ENCODE measurements at places on chromosomes 6 and 20.

- no peak for DNase-seq
These were observed 39.9 kb upstream of the FRMD1 start for GRCh38 chr6:168118935-168119334.

- DNase-seq = no peak
These were observed 28.5 kb upstream of the TMEM14A start for GRCh38 chr6:52642368-52642767.

- DNase-seq = no peak
These were observed 138.4 kb downstream of the PREX1 start for GRCh38 chr20:48689388-48689787.

GRCh38 chr20:63520504-63520933 lies at the start of gene PPDPF:
Gene PPDPF (plus strand): TSS chr20:63520765. CDS start chr20:63521309, 544 bp downstream.
- DNase-seq = peak; percentile 79

GRCh38 chr6:164252948-164253347 lies 838.4 kb downstream of the QKI start:
- DNase-seq = peak; percentile 13

GRCh38 chr20:53071833-53072232 lies 99.7 kb downstream of the TSHZ2 start:
- DNase-seq = no peak

GRCh38 chr20:54985091-54985490 lies 509.7 kb downstream of the DOK5 start:
- no peak for DNase-seq

DNA sequence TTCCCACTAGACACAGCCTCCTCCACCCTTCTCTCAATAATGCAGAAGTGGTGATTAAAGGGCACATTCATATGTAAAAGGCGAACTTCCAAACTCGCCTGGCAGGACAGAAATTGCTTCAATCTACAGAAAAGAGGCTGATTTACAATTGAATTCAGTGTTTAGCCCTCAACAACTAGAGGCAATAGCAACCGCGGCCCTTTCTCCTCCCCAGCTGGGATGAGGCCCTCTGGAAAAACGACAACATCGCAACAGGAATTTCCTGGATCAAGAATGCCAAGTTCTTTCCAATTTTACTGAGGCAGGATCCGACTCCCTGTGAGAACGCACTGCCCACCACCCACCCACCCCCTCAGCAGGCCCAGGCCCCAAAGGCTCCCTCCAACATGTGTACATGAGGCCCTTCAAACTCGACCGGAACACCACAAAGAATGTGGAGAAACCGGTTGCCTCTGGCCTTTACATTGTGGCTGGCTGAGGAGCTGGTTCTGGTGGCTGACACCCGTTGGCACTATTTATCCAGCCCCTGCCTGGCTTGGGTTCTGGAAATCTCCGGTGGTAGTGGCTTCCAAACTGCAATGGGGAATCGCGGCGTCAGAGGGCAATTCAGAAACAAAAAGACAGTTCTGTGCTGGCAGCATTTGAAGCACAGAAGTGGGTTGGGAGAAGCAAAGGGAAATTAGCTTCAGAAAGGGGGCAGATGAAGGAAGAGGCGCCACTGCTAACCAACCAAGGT lies 36.8 kb downstream of the ZMYND8 start:
- DNase-seq = peak; percentile 87

- no peak for DNase-seq
These were observed 135.5 kb downstream of the GPX5 start for GRCh38 chr6:28661097-28661713.

- no peak for DNase-seq
These were observed 23.9 kb upstream of the DACT2 start for GRCh38 chr6:168343239-168344150.

- DNase-seq = no peak
These were observed 139.4 kb upstream of the HMGN3 start for GRCh38 chr6:79373880-79374279.

DNA sequence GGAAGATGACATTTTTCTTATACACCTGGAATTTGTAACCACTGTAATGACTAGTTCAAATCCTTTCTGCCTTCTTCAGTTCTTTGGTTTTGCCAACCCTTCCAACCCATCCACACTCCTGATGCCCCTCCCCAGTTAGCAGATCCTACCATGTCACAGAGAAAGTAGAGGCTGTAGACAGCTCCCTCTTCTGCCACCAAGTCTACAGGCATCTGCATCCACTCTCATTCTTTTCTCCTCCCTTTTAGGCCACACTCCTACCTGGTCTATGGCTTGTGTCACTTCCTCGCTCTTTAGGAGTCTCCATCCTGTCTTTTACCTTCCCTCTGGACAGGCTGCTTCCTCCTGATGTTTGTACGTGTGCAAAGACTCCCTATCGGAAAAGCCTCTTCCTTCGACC lies 13.5 kb upstream of the STK38 start:
- no peak for DNase-seq

- no peak for DNase-seq
These were observed 231.0 kb downstream of the SOD2 start for GRCh38 chr6:159461998-159462397.

- DNase-seq = peak; percentile 40
These were observed 1.9 kb downstream of the RNF217 start for GRCh38 chr6:124963831-124964763.

GRCh38 chr6:6251555-6252280 lies 68.7 kb downstream of the F13A1 start:
- peak; percentile 74 for DNase-seq

GRCh38 chr6:131001945-131002660 lies 60.9 kb downstream of the EPB41L2 start:
- peak; percentile 32 for DNase-seq

- peak; percentile 12 for DNase-seq
These were observed 195.1 kb downstream of the HDGFL1 start for GRCh38 chr6:22764496-22764895.

DNA sequence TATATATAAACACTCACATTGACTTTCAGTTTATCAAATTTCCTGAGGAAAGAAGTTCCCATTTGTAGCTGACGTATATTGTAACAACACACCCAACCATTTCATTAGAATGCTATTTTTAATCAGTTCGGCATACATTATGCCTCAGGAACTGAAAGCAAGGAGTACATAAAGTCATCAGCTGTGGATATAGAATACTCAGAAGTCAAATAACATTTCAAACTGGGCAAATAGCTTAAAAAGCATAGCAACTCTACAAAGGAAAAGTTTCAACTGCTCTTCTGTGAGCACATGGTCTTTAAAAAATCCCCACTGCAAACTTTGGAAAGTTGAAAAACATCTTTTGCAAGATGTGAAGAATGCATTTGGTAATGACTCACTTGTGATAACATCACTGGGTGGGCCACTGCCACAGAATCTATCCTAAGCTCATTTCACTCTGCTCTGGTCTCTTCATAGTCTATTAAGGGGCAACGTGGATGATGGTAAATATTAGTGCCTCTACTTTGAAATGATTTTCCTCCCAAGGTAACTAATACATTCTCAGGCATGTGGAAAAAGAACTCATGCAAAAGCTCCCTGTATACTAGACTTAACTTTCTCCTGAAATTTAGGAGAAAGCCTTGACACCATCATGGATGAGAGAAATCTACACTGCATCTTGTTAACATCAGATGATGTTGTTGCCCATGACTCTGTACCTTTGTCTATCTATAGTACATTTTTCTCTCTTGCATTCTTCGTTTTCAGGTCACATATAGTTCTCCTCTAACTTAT lies 49.2 kb downstream of the FYN start:
- DNase-seq = peak; percentile 87

DNA sequence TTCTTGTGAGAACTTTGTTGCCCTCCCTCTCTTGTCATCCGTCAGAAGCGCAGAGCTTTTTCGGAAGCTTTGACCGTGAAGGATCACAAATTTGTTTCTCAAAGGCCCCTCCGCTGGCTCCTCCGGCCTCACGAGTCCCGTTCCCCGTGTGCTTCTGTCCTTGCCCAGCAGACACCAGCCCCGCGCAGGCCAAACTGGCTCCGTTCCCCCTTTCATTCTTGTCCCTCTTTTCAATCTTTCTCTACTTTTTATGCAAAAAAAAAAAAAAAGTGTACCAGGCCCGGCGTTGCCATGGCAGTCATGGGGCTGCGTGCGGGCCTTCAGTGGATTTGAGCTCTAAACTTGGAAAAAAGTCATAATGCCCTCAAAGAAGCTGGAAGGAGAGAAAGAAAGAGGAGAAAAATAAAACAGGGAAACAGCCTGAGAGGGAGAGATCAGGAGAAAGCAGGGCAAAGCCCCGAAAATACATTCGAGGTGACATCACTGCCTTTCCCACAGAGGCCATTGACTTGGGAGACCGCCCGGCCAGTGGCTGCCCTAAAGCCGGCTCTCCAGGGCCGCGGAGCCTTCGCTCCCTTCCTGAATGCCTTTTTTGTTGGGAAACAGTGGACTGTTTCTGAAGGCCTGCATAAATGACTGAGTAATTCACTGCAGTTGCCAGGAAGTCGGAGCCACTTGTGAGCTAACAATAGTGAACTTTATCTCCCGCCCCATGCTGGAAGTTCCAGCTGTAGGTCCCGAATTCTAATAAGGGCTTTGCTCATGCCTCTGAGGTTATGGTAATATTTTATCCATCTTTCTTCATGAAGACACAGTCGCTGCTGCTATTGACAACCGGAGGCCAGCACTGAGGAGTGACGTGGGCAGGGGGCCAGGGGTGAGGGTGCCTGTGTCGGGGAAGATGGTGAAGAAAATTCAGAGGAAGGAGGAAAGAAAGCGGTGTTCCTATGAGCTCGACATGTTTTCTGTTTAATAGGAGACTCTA lies 670.9 kb downstream of the QKI start:
- DNase-seq = peak; percentile 73

DNA sequence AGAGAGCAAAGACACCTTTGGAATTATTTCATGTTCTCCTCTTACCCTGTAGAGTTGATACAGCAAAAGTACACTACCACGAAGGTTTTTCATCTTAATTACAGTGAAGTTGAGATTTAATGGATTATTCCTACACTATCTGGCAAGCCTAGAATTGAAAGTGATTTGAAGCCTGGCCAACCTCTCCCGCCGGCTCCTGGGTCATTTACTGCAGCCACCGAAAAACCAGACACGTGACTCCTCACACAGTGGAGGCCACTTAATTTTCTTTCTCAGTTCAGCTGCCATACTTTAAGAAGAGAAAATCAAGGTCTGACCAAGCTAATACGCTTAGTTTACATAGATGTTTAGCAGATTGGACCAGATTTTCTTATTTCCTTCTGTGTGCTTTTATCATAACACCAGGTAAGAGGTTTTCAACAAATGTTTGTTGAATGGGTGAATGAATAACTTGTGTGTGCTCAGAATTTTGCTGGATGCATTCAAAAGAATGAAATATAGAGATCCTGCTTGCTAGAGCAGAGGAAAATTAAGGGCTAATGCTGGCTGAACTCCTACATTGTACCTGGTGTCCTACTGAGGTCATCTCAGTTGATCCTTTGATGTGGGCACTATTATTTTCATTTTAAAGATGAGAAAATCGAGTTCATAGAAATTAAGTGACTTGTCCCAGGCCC lies 97.2 kb upstream of the PDE10A start:
- DNase-seq = no peak

GRCh38 chr6:84547341-84547801 lies 217.0 kb downstream of the TBX18 start:
- peak; percentile 64 for DNase-seq

DNA sequence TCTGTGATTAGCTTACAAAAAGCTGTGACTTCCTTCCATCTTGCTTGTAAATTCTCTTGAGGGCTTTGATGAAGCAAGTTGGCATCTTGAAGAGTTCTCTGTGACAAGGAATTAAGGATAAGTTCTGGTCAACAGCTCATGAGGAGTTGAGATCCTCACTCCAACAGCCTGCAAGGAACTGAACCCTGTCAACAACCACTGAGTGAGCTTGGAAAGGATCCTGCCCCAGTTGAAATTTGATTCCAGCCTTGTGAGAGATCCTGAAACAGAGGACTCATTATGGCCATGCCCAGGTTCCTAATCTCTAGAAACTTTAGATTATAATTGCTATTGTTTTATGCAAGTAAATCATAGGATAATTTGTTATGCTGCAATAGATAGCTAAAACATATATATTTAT lies 133.7 kb downstream of the PTCHD4 start:
- no peak for DNase-seq

GRCh38 chr6:28345201-28345600 lies 4.5 kb upstream of the ZKSCAN3 start:
- no peak for DNase-seq

GRCh38 chr20:41738604-41739206 lies 120.5 kb upstream of the CHD6 start:
- DNase-seq = peak; percentile 39

DNA sequence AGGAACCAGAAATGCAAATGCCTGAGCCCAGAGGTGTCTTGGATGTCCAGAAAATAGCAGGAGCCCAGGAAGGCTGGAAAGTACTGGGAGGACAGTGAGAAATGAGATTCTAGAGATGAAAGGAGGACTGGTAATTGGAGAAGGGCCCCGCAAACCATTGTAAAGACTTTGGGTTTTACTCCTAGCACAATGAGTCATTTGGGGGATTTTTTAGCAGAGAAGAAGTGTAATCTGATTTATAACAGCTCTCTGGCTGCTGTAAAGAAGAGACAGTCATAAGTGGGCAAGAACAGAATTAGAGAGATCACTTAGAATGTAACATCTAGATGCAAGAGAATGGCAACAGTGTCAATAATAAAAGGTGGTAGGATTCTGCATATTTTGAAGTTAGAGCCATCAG lies 40.2 kb downstream of the SLC35F1 start:
- DNase-seq = no peak

- no peak for DNase-seq
These were observed 88.8 kb downstream of the SYNJ2 start for GRCh38 chr6:158070513-158070912.

DNA sequence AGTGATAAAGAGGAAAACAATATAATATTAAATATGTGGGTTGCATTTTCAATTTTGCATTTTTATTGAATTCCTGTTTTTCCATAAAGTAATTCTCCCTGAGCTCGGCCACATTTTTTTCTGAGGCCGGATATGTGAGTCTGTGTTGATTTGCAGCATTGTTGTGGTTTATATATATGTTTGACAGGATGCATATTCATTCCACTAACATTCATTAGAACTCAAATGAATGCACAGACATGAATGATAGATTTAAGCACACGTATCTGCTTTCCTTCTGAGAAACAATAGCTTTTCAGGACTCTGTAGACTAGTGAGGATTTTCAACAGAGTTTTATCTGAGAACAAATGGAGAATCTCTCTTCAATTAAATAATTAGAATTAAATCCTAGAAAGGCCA lies 10.6 kb upstream of the EXOC2 start:
- DNase-seq = peak; percentile 73

DNA sequence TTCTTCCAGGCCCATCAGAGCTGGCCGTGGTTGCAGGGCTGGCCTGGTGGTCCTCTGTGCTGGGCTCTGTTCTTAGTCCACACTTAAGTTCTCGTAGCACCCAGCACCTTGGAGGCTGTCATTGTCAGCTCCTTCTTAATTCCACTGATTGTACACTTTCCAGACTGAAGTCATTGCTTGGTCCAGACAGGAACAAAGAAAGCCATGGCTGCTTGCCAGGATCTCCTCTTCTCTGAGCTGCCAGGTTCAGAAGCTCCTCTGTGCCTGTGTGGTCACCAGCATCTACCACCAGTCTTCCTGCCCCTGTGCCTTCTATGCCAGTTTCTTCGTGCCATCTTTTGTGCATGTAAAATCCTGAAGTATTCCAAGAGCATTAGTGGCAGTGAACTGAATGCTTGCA lies 39.5 kb upstream of the PCMTD2 start:
- DNase-seq = no peak

All from fibroblast of skin of back (primary cell).